ENCODE measurements at places on chromosomes 2 and 18. TPM values are rescaled to one million over a fixed set of nuclear protein-coding genes. Genes with fewer than 3 reads are reported as not detected.

CNTNAP5 gene
- total RNA-seq, result not detected

CREG2 gene
- total RNA-seq, result 5.2 TPM

MBD2 gene
- 29.7 TPM for total RNA-seq

LRP2 gene
- not detected for total RNA-seq

DLX1 gene
- not detected for total RNA-seq

SEH1L gene
- 62.1 TPM for total RNA-seq

FKBP7 gene
- 53.5 TPM for total RNA-seq

Data from uterine smooth muscle cell (primary cell).